ENCODE measurements at places on chromosomes 2 and 18. TPM values are rescaled to one million over a fixed set of nuclear protein-coding genes. Genes with fewer than 3 reads are reported as not detected.
A peak's percentile ranks its signal among the peaks of the same experiment; 100 is the strongest.

GRCh38 chr2:154048905-154049304 is 177.2 kb downstream of the GALNT13 start:
- DNase-seq = no peak

DNA sequence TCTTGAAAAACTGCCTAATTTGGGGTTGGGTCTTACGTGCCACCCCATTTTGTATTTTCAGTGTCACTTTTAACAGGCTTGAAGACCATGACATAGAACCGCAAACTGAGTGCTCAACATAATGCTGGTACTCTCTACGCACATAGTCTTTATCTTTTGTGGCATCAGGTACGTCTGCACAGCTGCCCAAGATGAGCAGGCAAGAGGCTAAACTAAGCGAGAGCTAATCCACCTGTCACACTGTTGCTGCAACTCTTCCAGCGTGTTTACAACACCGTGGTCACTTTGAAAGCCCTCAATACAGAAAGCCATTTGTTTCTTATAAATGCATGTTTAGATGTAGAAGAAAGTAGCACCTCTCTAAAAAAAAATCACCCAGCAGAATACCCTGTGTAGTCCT is 270.0 kb upstream of the TCF4 start:
- DNase-seq = no peak

GRCh38 chr2:60532421-60532820 is 21.0 kb downstream of the BCL11A start:
- no peak for DNase-seq

DNA sequence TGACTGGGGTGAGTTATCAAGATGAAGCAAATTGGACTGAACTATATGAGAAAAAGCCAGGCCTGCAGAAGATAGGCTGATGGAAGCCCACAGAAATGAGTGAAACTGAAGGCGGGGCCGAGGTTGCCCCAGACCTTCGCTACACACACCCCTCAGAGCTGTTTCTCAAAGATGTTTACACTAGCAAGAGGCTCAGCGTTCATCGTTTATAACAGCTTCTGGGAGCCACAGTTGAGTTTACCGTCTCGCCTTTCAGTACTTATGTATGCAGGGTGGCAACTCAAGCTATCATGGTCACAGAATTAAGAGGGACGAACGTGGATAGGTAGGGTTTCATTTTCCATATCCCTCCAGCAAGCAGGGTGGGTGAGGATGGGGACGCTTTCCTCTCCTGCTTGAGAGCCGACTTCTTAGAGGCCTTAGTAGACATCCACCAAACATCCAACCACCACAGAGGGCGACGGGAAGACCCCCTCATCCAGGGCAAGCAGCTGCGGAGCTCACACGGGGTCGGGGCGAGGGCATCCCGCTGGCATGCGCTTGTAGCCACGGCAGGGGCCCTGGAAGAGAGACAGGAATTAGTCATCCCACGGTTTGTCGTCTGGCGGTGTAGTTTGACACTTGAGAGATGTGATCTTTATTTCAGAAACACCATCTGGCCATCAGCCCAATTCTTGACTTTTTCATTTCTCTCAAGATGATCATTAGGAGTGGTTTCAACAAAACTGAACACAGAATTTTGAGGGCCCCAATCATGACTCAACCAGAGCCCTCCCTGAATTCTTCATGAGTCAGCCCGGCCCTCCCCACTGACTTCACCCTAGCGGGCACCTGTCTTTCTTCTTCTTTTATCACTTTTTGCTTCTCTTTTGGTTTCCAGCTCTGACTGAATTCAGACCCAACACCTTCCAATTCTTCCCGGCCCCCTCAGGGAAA is 109.1 kb upstream of the CTDP1 start:
- DNase-seq = peak; percentile 48

DNA sequence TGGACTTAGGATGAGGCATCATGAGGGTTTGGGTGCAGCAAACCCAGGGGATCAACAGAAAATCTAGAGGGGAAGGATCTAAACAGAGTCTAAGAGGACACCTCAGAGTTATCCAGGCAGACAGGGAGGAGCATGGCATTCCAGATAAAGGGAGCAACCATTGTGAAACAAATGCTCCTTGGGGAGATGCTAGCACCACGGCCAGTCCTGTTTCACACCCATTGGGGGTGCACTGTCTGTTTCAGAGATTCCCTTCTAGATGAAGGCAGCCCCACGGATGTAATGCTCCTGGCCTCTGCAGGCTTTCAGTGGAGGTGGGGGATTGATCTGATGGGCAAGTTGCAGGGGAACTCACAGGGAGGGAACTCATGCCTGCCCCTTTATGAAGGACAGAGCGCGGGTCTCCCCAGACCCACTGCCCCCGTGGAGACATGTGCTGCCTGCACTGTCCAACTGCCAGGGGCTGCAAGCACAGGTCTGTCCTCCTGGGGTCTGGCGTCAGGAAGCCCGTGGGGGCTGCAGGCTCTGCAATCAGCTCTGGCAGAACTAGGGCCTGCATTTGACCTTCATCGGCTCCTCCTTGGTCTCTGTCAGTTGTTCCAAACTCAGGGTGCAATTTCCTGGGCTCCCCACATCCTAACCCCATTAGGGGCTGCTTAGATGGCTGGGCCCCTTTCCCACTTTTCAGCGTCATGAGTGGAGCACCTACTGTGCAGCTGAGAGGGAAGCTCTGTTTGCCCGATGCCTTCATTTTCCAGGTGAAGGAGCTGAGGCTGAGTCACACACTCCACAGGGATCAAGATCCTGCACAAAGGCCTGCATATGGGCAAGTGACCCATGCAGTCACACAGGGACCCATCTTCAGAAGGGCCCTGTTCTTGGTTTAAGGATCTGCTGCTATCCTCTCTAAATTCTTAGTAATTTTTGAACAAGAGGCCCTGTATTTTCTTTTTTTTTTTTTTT is 163.4 kb downstream of the ARL4C start:
- DNase-seq = no peak

DNA sequence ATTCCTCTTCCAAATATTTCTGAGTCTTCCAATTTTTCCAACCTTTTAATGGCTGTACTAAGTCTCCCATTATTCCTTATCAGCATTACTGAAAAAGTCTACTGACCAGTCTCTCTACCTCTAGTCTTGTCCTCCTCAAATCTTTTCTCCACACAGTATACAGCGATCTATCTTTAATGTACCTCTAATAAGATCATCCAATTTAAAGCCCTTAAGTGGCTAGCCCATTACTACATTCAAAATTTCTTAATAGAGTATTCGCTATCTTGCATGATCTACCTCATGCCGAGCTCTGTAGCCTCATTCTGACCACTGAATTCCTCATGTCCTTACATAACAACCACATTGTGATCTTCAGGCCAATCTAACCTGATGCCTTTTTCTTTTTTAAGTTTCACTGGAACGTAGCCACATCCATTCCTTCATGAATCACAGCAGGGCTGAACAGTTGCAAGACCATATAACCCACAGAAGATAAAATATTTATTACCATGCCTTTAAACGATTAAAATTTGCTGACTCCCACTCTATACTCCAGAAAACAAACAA is 57.9 kb downstream of the SLC66A3 start:
- DNase-seq = no peak

DNA sequence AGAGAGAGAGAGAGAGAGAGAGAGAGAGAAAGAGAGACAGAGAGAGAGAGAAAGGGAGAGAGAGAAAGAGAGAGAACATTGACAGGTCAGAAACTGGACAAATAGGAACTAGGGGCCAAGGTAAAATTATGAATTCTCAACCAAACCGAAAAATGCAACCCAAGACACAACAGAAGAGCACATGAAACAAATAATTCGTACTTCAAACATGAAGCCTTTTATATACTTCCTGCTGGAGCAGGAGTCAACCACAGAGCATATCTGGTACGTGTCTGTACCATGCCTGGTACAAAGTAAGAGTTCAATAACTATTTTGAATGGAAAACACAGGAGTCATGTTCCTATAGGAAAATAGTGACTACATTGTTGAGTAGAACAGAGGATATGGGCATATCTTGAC is 6.5 kb upstream of the VPS54 start:
- no peak for DNase-seq

- DNase-seq = no peak
Observed at GRCh38 chr2:141455211-141455826, 675.5 kb downstream of the LRP1B start.

- DNase-seq = no peak
Observed at GRCh38 chr2:217743966-217744761, 258.6 kb downstream of the TNS1 start.

GRCh38 chr2:66452917-66453316 is 18.0 kb downstream of the MEIS1 start:
- DNase-seq = no peak

- no peak for DNase-seq
Observed at GRCh38 chr2:233209533-233210171, 41.8 kb upstream of the ATG16L1 start.

DNA sequence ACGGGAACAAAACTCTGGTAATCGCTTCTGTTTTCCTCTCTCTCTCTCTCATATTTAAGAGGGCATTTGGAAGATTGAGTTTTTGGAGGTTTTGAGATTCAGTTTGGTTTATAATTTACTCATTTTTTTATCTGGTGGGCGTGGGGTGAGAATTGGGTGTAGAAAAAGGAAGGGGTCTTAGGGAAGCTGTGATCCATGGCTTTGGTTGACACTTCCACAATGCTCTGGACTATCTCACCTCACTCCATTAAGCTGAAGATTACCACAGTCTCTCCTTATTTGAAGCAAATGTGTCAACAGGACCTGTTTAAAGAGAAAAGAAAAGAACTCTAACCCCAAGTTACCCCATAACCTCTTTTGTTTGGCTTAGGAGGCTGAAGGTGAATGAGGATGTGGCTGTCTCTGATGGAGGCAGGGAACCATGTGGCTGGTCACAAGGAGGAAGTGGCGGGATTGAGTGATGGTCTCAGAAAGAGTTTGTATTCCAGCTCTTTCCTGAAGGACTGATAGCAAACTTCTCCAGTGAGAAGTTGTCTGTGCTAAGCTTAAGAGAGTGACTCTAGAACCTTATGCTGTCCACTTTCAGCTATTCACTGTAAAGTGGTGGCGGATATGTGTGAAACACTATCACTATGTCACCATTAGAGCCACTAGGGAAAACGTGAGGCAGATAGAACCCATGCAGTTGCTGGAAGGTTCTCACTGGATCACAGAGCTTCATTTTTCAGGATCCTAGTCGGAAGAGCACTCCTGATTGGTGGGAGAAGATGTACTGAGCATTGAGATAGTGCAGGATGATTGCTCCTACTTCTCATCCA is 934 bp downstream of the ZNF804A start:
- DNase-seq = no peak

- DNase-seq = no peak
Observed at GRCh38 chr2:218366621-218367414, 10.2 kb downstream of the CATIP start.

GRCh38 chr18:22858121-22858520 is 75.0 kb upstream of the RBBP8 start:
- DNase-seq = no peak

DNA sequence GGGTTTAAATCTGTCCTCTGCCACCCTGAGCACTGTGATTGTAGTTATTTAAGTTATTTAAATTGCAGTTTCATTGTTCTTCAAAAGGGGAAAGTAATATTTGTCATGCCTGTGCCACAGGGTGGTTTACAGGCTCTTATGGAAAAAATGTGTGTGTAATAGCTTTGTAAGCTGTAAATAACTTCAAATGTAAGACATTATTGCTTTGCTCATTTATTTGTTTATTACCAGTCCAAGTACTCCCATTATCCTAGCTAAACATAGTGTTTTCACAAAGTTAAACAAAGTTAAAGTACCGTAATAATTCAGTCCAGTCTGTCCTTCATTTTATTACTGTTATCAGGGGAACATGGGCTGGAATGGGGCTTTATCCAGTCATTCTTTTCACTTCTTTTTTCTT is 43.4 kb upstream of the IGFBP2 start:
- no peak for DNase-seq

- DNase-seq = no peak
Observed at GRCh38 chr2:241095594-241096290, 6.3 kb downstream of the MTERF4 start.

- no peak for DNase-seq
Observed at GRCh38 chr18:80172056-80172455, 63.0 kb downstream of the ADNP2 start.

DNA sequence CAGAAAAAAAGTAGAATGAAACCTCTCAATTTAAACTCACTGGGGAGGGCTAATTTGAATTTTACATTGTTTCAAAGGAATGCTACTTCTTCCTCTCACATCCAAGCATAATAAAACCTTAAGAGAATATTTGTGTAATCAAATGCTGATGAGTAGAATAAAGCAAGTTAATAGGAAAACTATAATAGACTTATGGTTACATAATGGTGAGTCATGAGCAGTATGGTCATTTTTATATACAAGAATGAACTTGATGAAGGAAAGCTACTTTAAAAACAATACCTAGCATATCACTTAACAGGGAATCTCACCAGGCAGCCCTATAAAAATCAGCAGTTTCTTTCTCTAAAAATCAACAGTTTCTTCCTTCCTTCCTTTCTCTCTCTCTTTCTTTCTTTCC is 80.3 kb downstream of the VSNL1 start:
- DNase-seq = no peak

The EML6 gene
- 1.4 TPM for total RNA-seq

The DSG2 gene
- total RNA-seq = 2.8 TPM

The OSBPL6 gene
- 1.5 TPM for total RNA-seq

The ABCB11 gene
- not detected for total RNA-seq

The SNTG2 gene
- 5.2 TPM for total RNA-seq

Data from sigmoid colon (tissue), 7 donors.